ENCODE measurements at places on chromosomes 11 and 22.

DNA sequence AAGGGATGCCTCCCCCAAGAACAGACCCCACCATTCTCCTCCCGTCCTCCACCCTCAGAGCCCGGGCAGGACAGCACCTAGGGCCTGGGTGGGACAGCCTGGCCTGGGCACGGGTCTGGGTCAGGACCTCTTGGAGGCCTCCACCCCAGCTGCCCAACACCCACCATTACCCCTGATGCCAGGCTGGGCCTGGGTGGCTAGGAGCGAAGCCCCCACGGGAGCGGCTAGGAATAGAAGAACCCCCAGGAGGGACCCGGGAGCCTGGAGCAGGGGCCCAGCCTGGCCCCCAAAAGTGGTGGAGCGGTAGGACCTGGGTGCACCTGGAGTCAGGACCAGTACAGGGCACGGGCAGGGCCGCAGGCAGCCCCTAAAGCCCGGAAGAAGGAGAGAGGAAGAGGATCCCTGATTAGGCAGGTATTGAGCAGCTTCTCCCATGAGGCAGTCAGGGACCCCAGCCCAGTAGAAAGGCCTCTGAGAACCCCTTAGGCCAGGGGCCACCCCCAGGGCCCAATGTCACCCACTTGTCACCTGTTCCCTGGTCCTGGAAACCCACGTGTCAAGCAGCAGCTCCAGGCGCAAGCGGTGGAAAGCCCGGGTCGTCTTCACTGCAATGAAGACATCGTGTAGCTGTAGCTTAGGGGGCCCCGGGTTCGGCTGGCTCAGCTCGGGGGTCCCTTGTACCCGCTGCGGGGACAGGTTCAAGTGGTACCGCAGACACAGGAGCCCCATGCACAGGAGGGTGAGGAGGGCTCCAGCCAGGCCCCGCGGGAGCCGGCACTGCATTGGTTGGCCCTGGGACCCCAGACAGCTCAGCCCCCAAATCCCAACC is 575 bp downstream of the MFNG start:
- no peak for DNase-seq

DNA sequence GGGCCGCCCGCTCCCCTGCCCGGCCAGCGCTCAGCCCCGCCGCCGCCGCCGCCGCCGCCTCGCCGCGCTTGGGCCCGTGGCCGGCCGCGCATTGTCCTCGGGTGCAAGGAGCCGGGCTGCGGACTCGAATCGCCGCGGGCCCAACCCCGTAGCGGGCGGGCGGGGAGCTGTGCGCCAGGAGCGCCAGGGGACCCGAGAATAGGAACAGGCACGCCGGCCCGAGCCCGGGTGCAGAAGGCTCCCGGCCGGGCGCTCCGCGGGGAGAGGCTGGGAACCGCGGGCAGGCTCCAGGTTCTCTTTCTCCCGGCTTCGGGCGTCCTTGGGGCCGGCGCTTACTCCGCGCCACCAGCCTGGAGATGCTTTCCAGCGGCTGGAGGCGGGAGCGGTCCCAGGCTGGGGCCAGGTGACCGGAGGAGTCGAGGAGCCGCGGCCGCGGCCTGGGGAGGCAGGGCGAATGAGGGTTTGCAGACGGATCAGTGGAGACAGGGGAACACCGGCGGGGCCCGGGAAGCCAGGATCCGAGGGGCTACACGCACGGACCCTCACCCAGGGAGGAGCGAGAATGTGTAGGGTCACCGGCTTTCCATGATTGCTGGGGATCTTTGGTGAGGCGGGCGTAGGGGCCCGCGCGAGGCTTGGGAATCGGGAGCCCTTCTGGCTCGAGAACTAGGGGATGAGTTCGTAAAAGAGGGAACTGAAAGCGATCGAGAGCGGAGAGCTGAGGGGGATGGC is 726 bp downstream of the PKNOX2 start:
- DNase-seq, result no peak

GRCh38 chr11:38990139-38990538 is 2392.1 kb upstream of the RAG2 start:
- no peak for DNase-seq

DNA sequence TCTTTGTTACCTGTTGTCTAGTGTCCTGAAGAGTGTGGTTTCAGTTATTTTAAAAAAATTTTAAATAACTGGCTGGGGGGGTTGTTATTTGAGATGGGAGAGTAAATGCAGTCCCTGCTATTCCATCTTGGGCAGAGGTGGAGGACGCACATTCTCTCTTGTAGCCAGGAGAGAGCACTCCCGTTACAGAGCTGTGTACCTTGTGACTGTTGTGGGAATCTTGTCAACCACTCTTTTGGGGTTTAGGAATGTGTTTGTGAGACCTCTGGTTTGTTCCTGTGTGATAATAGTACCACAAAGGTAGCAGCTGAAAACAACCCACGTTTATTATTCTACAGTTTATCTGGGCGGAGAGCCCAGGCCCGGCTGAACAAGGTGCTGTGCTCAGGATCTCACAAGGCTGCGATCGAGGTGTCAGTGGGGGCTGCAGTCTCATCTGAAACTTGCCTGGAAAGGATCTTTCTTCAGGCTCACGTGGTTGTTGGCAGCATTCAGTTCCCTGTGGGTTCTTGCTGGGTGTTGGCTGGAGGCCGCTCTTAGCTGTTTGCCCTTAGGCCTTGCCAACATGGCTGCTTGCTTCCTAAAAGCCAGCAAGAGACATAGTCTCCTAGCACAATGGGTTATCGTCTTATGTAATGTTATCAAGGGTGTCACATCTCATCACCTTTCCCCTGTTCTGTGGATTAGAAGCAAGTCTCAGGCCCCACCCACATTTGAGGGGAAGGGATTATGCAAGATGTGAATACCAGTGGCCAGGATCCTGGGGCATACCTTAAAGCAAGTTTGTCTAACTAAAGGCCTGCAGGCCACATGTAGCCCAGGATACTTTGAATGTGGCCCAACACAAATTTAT is 20.6 kb downstream of the IGHMBP2 start:
- no peak for DNase-seq

- no peak for DNase-seq
These were observed 160.4 kb downstream of the INSC start for GRCh38 chr11:15275141-15275540.

- DNase-seq, result no peak
These were observed 38.1 kb downstream of the GNB1L start for GRCh38 chr22:19816372-19817119.

GRCh38 chr11:108960501-108960900 is 295.6 kb downstream of the DDX10 start:
- no peak for DNase-seq

DNA sequence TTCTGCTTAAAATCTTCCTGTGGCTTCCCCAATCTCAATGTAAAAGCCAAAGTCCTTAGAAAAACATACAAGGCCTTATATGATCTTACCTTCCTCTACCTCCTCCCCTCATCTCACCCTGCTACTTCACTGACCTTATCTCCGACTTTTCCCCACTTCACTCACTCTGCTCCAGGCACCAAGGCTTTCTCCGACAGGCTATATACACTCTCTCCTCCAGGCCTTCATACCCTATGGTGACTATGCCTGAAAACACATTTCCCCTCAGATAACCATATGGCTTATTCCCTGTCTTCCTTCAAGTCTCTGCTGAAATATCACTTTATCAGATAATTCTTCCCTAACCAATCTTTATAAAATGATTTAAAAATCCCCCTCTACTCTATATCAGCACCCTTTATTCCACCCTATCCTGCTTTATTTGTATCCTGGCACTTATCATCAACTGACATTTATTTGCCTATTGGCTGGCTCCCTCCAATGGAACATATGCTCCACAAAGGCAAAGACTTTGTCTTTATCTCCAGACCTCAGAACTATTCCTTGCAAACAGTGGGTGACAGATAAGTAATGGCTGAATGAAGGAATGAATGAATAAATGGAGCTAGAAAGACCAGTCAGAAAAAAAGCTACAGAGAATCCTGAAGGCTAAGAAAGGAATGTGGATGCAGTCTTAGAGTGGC is 52.7 kb downstream of the PAK1 start:
- DNase-seq, result no peak

All from stimulated activated CD8-positive, alpha-beta memory T cell treated with anti-CD3 and anti-CD28 coated beads, Interleukin-7, amount 100 ng/mL, for 1 hour (primary cell).